DMS79 treated with DMSO at 0.1 percent for 48 hours (cell line): ENCODE measurements at places on chromosomes 1 and 21.

- DNase-seq, result no peak
Observed at GRCh38 chr1:37633040-37633937, 1.4 kb downstream of the RSPO1 start.

DNA sequence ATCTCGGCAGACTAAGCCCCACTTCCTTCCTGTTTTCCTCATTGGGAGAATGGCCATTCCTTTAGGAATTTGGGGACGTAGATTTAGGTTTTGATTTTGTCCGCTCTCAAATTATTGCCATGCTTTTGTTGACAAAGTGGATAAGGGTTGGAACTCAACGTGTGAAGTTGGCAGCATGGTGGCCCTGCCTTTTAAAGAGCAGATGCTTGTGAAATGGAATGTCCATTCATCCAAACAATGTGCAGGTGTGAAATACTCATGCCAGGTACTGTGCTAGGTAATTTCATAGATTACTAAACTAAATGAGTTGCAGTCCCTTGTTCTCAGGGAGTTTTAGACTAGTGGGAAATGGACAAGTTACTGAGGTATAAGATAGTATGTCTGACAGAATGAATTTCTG, 75.0 kb downstream of the SPATA46 start:
- DNase-seq, result no peak

DNA sequence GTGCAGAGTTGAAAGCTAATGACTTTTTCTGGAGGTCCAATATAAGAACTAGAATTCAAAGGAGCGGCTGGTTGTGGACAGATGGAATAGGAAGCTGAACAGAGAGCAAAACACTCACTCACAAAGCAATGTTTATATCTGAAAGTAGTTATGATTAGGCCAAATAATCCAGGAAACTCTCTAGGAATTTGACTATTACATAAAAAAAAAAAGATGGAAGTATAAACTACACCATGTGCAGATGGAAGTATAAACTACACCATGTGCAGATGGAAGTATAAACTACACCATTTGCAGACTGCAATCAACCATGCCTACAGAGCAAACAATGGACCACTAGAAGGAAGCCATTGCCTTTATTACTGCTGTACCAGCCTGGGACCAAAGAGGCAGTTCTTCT, 771.1 kb downstream of the BRINP3 start:
- no peak for DNase-seq

GRCh38 chr1:58812926-58813325, 29.1 kb upstream of the JUN start:
- no peak for DNase-seq

- no peak for DNase-seq
Observed at GRCh38 chr1:53480678-53481077, 21.5 kb downstream of the DMRTB1 start.

- DNase-seq, result peak; percentile 50
Observed at GRCh38 chr1:241532162-241532531, at the start of gene KMO. TSS of gene KMO (plus strand) at chr1:241532378. CDS start at chr1:241532445, 67 bp downstream.

DNA sequence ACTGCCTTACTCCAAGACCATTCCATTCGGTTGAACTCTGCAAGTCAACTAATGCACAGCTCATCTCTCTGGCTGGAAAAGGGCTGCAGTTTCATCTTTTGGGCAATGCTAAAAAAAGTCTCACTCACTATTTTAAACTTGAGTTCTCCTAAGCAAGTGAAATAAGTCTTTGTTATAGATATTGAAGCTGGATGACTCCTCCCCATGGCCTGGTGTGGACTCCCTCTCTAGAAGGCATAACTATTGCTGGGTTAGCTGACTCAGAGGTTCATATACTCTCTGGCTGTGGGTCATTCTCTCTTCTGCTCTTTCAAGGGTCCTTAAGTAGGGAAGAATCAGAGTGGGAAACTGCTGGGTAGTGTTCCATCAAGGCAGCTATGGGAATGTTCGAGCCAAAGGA, 88.0 kb downstream of the XCL2 start:
- DNase-seq, result no peak

- DNase-seq, result peak; percentile 93
Observed at GRCh38 chr1:144551543-144552424, 40.9 kb upstream of the PPIAL4F start.

DNA sequence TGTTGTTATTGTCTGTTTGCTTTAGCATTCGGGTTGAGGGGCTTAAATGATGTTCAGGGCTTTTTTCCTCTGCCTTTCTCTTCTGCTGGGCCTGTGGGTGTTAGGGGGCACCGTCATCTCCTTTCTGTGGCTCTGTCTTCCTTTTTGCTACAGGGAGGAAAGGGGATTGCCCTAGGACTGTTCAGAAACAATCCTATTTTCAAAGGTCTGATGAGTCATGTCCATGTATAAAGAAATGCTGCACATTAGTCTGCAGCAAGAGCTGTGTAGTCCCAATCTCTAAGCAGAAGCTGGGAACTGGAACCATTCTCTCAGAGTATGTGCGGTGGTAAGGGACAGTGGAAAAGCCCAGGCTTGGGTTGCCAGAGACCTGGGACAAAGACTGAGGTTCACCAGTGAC, 462.3 kb downstream of the OMA1 start:
- DNase-seq, result no peak

DNA sequence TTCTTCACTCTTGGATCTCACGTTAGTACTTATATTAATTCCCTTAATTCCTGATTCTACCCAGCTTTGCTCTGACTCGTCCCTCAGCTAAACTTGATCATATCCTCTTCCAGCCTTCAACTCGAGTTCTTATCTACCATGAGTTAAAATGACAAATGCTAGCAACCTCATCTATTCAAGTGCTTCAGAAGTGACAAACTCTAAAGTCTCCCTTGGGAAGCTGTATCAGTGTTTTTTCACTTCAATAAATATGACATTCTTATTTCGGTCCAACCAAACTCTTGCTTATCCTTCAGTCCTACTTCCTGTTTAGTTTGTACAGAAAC, 75.3 kb downstream of the FOXJ3 start:
- no peak for DNase-seq

DNA sequence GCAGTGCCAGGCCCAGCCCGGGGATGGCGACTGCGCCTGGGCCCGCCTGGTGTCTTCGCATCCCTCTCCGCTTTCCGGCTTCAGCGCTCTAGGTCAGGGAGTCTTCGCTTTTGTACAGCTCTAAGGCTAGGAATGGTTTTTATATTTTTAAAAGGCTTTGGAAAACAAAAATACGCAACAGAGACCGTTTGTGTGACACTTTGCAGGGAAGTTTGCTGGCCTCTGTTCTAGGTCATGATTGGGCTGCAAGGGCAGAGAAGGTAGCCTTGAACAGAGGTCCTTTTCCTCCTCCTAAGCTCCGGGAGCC, 719 bp downstream of the SOD1 start:
- peak; percentile 32 for DNase-seq

DNA sequence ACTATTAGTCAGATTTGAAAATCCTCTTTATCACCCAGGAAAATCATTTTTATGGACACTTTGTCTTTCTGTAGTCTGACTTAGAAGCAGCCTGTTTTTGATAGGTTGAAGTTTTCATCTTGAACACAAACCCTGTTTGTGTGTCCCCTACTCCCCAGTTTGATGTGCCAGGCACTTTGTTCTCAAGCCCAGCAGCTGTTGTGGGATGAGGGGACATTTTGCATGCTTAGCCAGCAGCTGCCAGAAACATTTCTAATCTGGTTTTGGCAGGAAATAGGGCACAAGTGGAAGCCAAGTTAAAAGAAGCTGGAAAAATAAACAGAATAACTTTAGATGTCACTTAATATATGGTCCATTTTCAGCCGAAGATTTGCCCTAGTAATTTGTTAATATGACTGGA, 29.9 kb downstream of the ACTN2 start:
- DNase-seq, result no peak

GRCh38 chr1:3035563-3036446, 14.5 kb downstream of the ACTRT2 start:
- DNase-seq, result no peak

GRCh38 chr21:36236052-36236730, 79.6 kb downstream of the DOP1B start:
- no peak for DNase-seq

DNA sequence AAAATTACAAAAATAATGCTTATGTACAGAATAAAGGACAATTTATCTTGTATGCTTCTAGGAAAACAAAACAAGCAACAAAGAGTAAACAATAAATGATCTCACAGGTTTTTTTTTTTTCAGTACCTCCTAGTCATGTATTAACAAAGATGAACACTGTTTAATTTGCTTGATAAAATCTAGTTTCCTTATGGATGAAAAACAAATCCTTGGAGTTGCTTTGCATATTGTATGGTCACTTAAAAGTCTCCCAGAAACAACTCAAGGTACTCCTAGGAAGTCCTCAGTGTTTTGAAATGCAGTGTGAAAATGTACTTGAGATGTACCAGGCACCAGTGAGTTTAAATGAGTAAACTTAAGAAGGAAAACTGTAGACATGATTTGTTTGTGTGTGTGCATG, 686.0 kb upstream of the BRINP3 start:
- DNase-seq, result no peak

DNA sequence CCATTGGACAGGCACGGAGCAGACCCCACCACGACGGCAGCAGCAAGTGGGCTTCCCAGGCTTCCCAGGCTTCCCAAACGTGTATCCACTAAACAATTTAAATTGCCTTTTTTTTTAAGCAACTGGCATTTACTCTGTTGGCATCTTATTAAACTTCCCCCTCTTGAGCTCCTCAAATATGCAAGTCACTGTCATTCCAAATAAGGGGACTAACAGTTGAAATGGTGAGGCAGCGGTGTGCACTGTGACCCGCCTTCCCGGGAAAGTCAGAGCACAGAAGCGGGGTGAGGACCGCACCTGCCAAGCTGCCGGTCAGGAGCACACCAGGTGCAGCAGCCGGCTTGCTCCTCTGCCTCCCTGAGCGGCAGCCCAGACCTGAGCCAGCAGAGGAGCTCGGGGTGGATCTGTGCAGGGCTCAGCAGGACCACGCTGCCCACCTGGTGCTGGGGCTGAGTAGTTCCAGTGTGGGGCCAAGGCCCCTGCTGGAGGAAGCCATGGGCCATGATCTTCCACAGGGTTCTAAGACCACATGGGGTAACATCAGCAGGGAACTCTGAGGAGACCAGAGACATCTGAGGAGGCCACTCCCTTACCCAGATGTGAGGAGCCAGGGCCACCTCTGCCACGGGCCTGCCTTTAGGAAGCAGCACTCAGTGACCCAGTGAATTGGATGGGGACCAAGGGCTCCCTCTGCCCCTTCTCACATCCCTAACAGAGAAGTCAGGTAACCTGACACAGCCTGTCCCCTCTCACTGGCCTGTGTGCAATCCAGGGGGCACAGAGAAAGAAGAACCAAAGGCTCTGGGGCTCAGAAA, 245.4 kb downstream of the NPHP4 start:
- peak; percentile 20 for DNase-seq

- DNase-seq, result no peak
Observed at GRCh38 chr1:46793126-46793525, 5.7 kb upstream of the CYP4B1 start.

DNA sequence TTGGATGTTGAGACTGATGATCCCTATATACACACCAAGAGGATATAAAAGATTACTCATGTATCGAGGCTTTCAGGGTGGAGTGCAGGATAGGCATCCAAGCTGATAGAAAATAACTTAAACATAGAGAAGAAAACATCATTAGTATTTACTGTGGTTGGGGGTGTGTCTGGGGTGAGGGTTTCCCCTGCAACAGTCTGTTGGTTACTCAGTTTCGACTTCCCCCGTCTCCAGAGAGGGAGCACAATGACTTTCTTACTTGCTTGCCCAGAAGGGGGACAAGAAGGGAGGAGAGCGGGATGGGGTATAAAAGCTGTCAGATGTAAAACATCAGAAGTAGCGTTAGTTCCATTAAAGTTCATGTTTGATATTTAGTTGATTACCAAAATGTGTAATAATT, 717.4 kb upstream of the ZP4 start:
- no peak for DNase-seq

GRCh38 chr1:198158735-198159589, 2.2 kb downstream of the NEK7 start:
- DNase-seq, result no peak

DNA sequence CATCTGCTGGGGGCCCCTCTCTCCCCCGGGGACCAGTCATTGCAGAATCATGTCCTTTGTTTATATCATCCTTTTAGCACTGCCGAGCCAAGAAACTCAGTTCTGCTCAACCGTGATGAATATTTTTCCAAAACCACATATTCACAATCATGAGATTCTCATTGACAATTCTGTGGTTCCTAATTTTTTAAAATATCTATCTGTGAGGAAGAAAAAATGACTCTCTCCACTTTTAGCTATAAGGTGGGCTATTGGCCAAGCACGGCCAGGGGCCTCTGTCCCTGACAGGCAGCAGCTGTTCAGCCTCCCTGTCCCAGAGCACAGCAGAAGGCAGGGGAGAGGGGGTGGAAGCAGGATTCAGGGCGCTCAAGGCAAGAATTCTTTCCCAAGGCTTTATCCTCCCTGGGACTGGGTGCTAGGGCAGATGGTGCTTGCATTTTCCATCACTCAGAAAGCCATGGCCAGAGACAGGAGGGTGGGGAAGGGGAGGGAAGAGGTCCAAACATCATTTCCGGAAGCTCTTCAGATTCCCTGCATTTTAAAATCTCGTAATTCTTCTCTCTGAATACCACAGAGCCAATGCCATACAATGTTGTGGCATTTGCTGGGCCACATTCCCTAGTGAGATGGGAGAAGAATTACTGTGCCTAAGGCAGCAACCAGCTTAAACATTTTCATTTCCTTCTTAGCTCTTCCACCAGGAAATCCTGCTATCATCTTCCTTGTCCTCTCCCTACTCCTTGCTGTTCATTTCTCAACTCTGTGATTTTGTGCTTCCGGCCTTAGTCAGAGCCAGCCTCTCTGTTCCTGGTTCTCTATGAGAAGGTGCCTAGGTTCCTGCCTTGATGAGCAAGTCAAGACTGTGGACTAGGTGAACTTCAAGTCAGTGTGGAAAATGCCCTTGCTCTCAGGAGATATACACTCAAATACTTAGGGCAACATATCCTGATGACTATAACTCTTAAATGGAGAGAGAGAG, 60.3 kb downstream of the KCNJ6 start:
- no peak for DNase-seq

GRCh38 chr1:2299131-2299627, 71.1 kb downstream of the SKI start:
- peak; percentile 51 for DNase-seq

DNA sequence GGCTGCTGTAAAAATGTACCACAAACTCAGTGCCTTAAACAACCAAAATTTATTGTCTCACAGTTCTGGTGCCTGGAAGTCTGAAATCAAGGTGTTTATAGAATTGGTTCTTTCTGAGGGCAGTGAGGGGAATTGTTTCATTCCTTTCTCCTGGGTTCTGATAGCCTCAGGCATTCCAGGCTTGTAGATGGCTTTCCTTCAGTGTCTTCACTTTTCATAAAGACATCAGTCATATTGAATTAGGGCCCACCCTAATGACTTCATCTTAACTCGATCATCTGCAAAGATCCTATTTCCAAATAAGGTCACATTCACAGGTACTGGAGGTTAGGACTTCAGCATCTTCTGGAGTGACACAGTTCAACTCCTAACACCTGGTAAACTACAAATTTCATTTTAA, 15.0 kb downstream of the CDKN2C start:
- peak; percentile 92 for DNase-seq

- no peak for DNase-seq
Observed at GRCh38 chr1:205304695-205305070, 16.9 kb downstream of the NUAK2 start.
